NCI-H446 (cell line): ENCODE measurements at places on chromosomes 16 and 17.

GRCh38 chr17:50132104-50132794, 2.3 kb upstream of the SAMD14 start:
- no peak for DNase-seq

- no peak for DNase-seq
Measured at GRCh38 chr16:72094266-72094610, 591 bp downstream of the DHX38 start.

- DNase-seq = no peak
Measured at GRCh38 chr16:86427433-86427851, 82.9 kb upstream of the FOXF1 start.

GRCh38 chr17:29686993-29687590, 64.4 kb upstream of the CORO6 start:
- DNase-seq = peak; percentile 47
